ENCODE measurements at places on chromosomes 3 and 15. TPM values are rescaled to one million over a fixed set of nuclear protein-coding genes. Genes with fewer than 3 reads are reported as not detected.

FBXO45 gene
- 25.9 TPM for total RNA-seq

DNA sequence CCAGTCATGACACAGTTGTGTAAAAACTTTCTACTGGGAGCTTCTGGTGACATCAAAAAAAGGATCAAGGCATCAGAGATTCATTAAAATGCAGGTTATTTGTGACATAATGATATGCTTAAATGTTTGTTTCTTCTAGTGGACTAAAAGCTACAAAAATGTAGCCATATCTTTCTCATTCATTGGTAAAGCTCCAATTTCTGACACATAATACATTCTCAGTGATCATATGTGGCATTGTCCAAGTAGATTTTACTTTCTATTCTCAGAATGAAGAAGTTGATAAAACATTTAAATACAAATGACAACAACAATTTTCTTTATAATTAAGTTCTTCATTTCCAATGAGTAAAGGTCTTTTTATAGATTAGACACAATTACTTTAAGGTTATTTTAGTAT lies 71.0 kb upstream of the ARHGEF26 start:
- DNase-seq = no peak

DNA sequence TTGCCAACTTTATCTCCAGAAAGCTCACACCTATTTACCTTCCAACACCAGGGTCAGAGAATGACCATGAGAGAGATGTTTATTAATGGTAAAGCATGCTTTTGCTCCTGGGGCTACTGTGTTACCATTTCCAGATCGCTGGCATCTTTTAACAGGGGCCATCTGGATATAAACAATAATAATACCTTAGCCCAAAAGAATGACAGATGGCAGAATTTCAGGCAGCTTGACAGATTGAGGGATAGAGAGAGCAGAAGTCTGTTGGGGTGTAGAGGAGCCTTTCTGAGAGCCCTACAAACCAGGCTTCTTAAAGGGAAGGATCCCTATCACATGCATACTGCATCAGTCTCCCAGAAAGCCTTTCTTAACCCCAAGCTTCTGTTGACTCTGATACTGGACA lies 17.7 kb downstream of the RBP1 start:
- DNase-seq = no peak

DNA sequence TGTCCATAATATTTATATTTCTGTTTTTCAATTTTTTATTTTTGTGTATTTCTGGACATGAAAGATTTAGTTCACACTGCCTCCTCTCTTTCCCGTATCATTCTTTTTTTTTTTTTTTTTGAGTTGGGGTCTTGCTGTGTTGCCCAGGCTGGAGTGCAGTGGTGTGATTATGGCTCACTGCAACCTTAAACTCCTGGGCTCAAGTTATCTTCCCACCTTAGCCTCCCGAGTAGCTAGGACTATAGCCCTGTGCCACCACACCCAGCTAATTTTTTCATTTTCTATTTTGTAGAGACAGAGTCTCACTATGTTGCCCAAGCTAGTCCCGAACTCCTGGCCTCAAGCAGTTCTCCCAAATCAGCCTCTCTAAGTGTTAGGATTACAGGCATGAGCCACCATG lies 53.6 kb downstream of the PRKCI start:
- DNase-seq = no peak

GRCh38 chr15:65332391-65333147 lies 28.1 kb downstream of the RNU5B-1 start:
- no peak for DNase-seq

All from activated CD4-positive, alpha-beta T cell treated with anti-CD3 and anti-CD28 coated beads, Interleukin-2, amount 10 ng/mL, durations not matched to agents 24 days and 14 days (primary cell).